ENCODE measurements at places on chromosomes 5 and 9. TPM values are rescaled to one million over a fixed set of nuclear protein-coding genes. Genes with fewer than 3 reads are reported as not detected.

GRCh38 chr5:54062958-54063357 lies 247.4 kb downstream of the ARL15 start:
- peak; percentile 46 for DNase-seq

Gene S1PR3
- 21.3 TPM for polyA plus RNA-seq

Gene PLPP7
- 3.9 TPM for polyA plus RNA-seq

Gene SLC6A3
- not detected for polyA plus RNA-seq

Gene CDC14B
- polyA plus RNA-seq = 13.9 TPM
